Activated CD8-positive, alpha-beta T cell treated with anti-CD3 and anti-CD28 coated beads, Interleukin-2, amount 10 ng/mL, durations not matched to agents 7 days and 5 days (primary cell): ENCODE measurements at places on chromosomes 12 and 14. TPM values are rescaled to one million over a fixed set of nuclear protein-coding genes. Genes with fewer than 3 reads are reported as not detected.

TEDC1 gene
- 56.5 TPM for total RNA-seq

TEX22 gene
- 1.9 TPM for total RNA-seq

RIC8B gene
- 15.4 TPM for total RNA-seq

- DNase-seq: peak; percentile 74
Measured at GRCh38 chr12:56119361-56119796, 1.3 kb downstream of the ZC3H10 start.

DNA sequence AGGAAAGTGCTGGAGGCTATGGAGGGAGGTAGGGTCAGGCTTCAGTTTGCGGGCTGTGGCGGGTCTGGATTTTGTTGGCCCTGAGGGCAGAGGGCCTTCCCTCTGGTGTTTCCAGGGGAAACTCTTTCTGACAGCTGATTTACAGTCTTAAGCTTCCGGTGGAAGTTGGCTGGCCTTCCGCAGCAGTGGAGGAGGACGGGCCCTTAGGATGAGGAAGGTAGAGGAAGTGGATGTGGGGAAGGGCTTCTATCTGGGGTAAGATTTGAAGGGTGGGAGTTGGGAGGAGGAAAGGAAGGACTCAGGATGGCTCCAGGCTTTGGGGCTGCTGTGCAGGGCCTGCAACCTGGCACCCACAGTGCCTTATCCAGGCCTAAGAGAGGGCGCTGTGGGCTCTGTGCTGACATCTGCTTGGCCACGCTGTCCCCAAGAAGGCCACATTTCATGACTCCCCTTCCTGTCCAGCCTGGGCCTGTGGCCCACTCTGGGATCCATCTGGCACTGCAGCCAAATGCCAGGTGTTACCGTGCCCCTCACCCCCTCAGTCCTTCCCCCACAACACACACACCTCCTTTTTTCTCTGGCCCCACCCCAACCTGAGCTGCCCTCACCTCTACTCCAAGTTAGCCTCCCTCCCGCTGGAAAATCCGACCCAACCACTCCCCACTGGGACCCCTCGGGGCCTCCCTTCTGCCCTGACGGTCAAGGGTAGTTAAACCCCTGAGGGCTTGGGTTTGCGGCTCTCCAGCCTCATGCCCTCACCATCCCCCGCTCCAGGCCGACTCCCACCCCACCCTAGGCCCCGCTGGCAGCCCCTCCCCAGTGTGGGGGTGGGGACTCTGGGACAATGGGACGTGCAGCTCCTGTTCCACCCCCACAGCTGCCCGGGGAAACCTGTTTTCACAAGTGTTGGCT, 7.7 kb upstream of the PPP1R13B start:
- DNase-seq: no peak

GRCh38 chr14:90534091-90534837, 137.4 kb downstream of the CALM1 start:
- DNase-seq: no peak

DNA sequence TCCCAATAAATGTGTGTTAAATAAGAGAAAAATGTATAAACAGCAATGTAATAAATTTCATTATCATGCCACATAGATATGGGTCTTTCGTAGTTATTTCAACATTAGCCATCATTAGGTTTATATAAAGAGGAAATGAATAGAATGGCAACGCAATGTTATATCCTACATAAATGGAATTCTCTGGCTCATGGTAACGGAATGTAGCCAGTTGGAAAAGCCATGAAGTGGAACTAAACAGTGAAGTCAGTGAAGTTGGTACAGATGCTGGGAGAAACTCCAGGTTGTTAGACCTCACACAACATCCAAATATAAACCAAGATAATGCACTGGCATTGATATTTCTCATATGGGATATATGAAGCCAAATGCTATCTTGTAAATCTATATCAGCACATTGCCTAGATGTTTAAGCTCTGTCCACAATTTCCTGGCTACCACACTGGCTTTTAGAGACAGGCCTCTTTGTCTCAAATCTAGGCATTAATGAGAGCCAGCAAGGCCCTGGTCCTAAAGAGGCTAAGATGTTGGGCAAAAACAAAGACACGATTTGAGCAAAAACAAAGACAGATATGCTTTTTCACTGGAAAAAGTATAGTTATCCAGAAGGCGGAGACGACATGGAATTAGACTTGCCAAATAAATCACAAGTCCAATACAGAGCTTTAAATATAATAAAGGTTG, 861.0 kb downstream of the RPS29 start:
- no peak for DNase-seq

DNA sequence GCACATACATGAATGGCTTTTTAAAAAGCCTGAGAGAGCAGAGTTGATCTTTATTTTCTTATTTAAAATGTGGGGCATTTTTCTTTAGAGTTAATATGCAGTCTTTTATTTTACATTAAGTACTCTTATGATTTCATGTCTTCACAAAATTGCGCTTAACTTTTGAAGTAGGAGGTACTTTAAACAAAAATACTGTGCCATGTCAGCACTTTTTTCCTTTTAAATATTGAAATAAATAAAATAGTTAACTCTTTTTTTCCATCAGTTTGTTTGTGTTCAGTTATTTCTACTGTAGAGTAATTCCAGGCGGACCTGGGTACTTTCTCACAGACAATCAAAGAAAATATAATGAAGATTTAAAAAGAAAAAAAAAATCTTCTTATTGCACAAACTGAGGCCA, 231.7 kb downstream of the DPF3 start:
- no peak for DNase-seq

GRCh38 chr14:96086032-96086431, 46.9 kb downstream of the C14orf132 start:
- no peak for DNase-seq

GRCh38 chr14:40365305-40365704, 933.1 kb upstream of the FBXO33 start:
- no peak for DNase-seq

GRCh38 chr12:66189889-66190288, 875 bp downstream of the IRAK3 start:
- no peak for DNase-seq

DNA sequence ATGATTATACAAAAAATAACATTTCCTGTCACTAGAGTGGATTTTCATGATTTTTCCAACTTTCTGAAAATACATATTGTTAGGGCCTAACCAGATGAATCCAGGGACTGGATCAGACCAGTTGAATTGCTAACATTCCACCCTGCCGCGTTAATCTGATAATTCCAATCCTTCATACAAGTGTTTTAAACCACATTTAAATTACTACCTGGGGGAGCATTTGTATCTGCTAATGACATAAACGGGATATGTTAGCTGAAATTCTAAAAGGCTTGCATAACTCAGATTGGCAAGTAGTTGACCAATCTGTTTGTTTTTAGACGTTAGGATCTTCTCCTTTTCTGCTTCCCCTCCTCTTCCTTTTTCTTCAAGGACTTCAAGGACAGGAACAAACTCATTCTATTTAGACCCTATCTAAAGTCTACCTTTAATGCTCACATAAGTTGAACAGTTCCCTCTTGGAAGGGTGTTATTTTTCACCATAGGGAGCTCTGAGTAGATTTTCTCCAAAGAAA, 239.0 kb downstream of the ADAMTS20 start:
- DNase-seq: no peak

GRCh38 chr14:84288781-84289180, 1241.2 kb upstream of the FLRT2 start:
- DNase-seq: no peak

- no peak for DNase-seq
Measured at GRCh38 chr12:124441443-124442194, 125.8 kb downstream of the NCOR2 start.

DNA sequence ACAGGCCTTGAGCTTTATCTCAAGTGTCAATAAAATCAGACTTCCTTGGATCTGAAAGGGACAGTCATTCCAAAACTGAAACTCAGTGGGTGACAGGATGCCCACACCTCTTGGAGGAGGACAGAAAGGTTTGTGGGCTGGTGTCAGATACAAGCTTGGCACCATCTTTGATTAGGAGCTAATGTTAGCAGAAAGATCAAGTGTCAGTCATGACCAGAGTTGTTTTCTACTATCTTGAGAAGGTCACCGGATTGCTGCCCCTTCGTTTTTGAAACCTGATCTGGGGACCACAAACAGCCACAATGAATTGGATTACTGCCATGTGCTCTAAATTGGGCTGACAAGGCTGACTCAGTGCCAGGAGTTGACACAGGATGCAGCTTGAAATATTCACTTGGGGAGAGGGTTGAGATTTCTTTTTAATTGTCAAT, 88.3 kb downstream of the OTOGL start:
- peak; percentile 39 for DNase-seq

- DNase-seq: peak; percentile 63
Measured at GRCh38 chr14:51093371-51094281, 1.3 kb downstream of the TRIM9 start.

DNA sequence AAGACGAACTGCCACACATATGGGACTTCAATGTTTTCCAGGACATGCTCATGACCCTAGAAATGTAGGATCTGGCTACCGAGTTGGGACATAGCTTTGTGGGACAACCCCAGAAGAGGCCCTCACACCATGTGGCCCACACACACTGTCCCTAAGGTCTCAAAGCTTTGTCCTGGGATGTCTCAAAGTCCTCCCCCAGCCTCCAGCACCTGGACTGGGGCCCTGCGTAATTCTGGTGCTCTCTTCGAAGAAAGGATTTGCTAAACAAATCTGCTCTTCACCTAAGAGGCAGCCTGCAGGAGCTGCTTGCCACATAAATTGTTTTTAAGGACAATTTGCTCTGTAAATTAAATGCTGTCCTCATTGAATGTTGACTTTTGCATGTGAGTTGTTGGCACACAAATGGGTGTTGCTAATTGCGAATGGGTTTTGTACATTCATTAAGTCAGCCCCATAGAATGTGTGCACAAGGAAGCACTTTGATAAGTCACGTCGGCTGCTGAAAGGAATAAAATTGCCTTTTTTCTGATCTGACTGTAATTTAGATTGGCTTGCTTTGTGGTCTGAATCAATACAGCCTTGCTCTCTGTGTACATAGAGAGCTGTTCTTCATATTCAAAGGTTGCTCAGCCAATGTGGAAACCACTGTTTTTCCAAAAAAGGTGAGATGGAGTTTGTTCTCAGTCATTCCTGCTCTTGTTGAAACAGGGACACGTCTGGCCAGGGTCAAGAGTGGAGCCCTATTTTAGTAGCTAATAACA, 161.6 kb upstream of the PWP1 start:
- no peak for DNase-seq

- no peak for DNase-seq
Measured at GRCh38 chr14:33776871-33777270, 174.0 kb downstream of the EGLN3 start.
